Cardiac septum (tissue), 1 donor: ENCODE measurements at places on chromosomes 4 and X. TPM values are rescaled to one million over a fixed set of nuclear protein-coding genes. Genes with fewer than 3 reads are reported as not detected.
A peak's percentile ranks its signal among the peaks of the same experiment; 100 is the strongest.

DNA sequence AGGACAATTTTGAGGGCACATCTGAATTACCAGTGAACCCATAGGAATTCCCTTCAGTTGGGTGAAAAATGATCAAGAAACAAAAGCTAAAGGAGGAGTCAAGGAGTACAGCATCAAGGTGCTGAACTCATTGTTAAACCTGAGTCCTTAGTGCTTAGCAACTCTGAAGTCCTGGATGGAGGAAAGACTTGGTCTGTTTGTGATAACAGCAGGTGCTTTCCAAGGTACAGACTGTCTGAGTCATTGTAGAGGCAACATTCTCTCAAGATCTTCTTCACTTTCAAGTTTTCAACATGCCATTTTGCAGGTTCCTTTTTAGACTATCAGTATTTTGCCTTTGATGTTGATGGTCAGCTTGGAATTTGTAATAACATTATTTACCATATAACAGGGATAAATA, 293.9 kb downstream of the AFF2 start:
- DNase-seq = no peak

- DNase-seq = no peak
These were observed 1456.9 kb downstream of the TECRL start for GRCh38 chr4:62952366-62952765.

- DNase-seq = no peak
These were observed 1139.7 kb downstream of the PCDH18 start for GRCh38 chr4:136392576-136392975.

GRCh38 chrX:71438750-71439149, 72.6 kb downstream of the TAF1 start:
- no peak for DNase-seq

PPARGC1A gene
- total RNA-seq = 99.6 TPM

- no peak for DNase-seq
These were observed 172.1 kb downstream of the OPHN1 start for GRCh38 chrX:68261060-68261672.

DNA sequence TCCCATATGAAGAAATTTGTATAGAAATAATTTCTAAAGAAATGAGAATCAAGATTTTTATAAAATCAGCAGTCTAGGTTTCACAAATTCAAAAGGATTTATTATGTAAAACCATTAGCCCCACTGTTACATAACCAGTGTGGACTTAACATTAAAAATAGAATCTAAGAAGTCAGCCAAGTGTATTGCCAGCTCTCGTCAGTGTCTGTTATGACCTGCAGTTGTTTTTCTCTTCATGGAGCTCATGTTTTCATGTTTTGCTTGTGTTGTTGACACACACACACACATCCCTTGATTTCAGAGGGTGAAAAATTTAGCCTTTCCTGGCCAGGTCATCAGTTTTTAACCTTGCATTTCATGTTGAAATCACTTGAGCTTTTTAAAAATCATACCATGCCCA, 39.5 kb downstream of the USP38 start:
- DNase-seq = no peak

DNA sequence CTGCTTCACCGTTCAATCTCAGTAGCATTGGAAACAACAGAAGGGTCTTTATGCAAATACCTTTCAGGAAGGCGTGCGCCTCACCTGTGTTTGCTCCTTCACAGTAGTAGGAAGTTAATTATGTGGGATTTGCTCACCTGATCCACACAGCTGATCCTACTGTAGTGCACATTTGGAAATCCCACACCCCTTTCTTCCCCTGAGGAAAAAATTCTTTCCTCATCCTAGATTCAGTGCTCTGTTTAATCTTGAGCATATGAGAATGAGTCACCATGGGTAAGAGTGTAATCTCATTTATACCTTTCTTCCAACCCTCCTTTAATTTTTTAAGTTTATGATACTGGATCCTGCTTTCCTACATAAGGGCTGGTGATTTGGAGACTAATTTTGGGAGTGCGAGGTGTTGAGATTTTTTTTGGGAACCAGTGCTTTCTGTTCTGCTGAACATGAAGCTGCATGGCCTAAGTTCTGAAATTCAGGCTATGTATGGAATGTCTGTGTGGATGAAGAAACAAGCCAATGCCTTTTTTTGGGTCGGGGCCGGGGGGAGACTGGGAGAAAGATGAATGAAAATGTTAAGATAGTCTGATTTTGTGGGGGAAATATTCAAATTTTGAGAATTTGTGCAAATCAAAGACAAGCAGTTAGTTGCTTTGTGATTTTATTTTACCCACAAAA, 19.0 kb downstream of the GAB1 start:
- DNase-seq = no peak

DNA sequence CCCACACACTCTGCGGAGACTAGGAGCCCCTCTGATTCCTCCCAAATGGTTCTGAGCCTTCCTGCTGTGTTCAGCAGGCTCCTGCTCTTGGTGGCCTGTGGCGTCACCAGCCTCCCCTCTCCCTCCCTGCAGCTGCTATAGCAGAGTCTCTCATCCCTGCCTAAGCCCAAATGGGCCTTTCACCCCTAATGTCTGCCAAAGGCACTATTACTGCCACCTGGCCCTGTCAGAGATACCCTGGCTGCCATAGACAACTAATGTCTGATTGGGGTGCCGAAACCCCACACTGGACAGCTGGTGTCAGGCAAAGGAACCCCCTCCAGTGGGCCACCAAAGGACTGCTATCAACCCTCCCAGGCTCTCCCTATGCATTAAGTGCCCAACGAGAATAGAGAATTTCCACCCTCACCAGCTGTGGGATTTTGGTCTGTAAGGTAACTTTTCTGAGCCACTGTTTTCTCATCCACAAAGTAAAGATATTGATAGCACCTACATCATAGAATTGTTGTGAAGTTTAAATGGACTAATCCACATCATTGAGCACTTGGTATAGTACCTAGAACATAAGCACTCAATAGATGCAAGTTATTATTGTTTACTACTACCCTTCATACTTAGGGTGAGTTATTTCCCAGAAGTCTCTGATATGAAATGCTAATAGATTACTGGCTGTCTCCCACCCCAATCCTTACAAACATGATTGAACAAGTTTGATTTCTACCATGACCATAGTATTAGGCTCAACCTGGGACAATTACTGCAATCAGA, 421.3 kb downstream of the MID1IP1 start:
- DNase-seq = no peak

GRCh38 chrX:16882169-16882568, 12.0 kb upstream of the RBBP7 start:
- no peak for DNase-seq

DNA sequence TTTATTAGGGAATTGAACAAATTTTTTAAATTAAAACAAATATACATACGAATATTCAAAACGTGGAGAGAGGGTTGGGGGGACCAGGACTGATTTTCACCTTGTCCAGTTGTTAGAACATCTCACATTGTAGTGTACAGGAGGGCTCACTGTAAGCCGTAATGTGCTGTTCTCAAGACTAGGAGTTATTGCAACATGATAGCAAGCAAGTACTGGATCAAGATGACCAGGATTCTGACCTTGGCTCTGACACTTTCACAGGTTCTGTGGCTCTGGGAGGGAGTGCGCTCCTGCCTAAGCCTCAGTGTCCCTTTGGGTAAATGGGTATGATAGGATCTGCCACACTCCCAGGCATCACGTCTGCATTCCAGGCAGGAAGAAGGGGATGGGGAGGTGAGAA, 59.0 kb downstream of the SORCS2 start:
- no peak for DNase-seq

DNA sequence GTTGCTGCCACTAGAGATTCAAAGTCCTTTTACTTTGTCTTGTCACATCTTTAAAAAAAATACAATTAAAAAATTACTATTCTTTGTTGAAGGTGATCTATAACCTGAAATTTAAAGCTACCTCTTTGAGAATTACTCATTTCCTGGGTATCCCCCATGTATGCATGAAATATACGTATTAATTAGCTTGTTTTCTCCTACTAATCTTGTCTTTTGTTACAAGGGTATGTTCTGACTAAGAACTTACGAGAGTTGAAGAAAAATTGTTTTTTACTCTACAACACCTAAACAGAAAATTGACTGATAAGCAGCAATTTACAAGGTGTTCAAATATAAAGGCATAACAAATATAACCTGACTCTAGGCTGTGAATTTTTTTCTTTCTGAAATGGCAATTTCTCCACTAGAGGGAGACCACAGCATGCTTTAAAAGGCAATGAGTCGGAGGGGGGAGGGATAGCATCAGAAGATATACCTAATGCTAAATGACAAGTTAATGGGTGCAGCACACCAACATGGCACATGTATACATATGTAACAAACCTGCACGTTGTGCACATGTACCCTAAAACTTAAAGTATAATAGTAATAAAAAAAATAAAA, 249.6 kb downstream of the OPHN1 start:
- DNase-seq = no peak

DNA sequence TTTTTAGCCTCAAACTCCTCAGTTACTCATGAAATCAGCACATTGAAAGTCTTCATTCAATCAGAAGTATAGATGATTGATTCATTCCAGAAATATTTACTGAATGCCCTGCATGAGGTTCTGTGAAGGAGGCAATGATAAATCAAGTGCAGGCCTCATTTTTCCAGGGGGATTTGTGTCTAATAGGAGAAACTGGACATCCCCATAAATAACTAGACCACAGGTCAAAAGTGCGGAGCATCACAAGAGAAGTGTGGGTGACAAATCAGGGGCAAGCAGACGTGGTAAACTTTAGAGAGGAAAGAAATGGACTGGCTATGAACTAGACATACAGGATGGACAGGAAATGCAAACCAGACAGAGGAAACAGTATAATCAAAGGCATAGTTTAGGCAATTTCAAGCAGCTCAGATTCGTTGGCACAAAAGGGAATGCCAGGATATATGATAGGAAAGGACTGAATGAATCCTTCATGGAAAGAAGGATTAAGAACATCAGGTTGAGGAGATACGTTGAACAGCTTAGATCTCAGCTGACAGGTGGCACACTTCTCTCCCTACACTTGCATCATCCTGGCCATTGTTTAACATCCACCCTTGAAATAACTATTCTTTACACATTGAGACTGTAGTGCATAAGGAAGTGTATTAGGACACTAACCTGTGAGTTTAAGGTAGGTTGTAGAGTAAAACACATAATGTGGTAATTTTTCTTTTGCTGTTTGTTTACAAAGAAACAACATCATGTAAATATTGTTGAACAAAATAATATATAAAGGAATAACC, 69.6 kb upstream of the RASGEF1B start:
- DNase-seq = no peak

GRCh38 chr4:72555377-72555831, 13.6 kb downstream of the ADAMTS3 start:
- DNase-seq = no peak

GRCh38 chrX:151085207-151085606, 91.2 kb upstream of the GPR50 start:
- DNase-seq = no peak

KIF4A gene
- 0.38 TPM for total RNA-seq

GRCh38 chr4:101067383-101067782, 279.9 kb downstream of the PPP3CA start:
- DNase-seq = no peak

GRCh38 chr4:17400686-17401085, 111.2 kb downstream of the QDPR start:
- DNase-seq = no peak

HAND2 gene
- 161 TPM for total RNA-seq

PWWP3B gene
- total RNA-seq = 11.5 TPM

GRCh38 chr4:97027728-97028410, 1115.4 kb downstream of the STPG2 start:
- no peak for DNase-seq

RASSF6 gene
- not detected for total RNA-seq

DNA sequence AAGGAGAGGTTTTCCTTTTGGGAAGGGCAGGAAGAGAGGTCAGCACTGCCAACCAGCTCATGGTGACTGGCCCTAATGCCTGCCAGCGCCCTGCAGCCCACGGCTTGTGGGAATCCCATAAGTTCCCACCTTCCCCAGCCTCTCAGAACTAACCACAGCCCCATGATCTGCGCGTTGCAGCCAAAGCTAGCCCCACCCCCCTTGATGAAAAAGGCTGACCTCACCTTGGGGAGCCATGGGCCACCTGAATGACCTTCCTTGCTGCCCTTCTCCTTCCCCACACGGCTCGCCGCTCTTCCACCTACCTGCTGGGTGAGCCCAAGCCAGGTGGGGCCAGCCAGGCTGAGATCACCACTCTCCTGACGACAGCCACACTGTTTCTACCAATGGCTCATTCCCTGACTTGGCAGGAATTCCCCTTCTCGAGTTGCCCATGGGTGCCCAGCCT, 3.9 kb upstream of the ELF4 start:
- no peak for DNase-seq

- no peak for DNase-seq
These were observed 231.9 kb downstream of the RASL11B start for GRCh38 chr4:53094040-53094439.

GRCh38 chrX:129653181-129653970, 1.4 kb downstream of the APLN start:
- no peak for DNase-seq

DNA sequence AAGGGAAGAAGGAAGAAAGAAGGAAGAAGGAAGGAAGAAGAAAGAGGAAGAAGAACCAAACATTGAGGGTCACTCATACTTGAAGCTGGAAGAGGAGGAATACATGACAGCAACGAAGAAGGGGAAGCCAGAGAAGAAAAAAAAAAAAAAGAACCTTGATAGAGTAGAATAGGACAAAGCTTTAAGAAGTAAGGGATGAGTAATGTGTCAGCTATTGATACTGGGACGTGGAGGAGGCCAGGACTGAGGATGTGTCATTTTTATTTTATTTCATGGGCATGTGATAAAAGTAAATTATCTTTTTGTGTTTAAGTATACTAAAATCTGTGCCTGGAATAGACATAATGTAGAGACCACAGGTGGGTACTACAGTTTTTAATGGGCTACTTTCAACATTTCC, 6.4 kb downstream of the EDA2R start:
- no peak for DNase-seq

DCAF8L2 gene
- not detected for total RNA-seq

DNA sequence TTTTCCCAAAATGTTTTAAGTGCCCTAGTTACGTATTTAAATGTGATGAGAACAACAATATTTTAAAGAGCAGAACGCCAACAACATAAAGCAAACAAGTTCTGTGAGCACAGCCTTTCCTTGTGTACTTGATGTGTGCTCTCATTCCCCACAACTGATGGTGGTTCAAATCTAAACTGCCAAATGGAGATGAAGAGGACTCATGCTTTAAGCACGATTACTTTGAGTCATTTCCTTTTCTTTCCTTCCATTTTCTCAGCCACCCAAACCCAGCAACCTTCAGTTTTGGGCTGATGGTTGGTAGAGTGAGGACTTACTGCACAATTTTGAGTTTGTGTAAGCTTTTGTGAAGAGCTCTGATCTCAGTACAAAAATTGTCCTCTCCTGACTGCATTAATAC, 1.7 kb downstream of the NSD2 start:
- DNase-seq = no peak

GRCh38 chr4:169009286-169010124, 550 bp downstream of the CBR4 start:
- peak; percentile 88 for DNase-seq
